Stimulated activated CD8-positive, alpha-beta memory T cell treated with anti-CD3 and anti-CD28 coated beads, Interleukin-12 subunit alpha, Interleukin-12 subunit beta, amount 100 ng/mL, for 4 hours (primary cell): ENCODE measurements at places on chromosomes 5 and 9.

DNA sequence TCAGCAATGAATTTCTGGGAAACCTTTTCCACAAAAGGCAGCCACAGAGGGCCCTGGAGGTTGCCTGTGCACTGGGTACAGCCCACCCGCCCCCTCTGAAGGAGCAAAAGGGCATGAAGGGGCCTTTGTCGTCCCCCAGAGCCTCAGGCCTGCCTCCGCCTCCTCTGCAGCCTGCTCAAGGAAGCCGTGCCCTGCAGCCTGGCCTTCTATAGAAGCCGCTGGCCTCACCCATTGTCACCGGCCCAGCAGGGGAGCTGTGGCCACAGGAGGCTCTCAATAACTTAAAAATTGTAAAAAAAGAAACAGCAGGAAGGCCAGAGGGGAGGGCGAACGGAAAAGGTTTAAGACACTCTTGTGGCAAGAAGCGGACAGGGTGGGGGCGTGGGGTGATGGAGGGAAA is 213.3 kb downstream of the IRX2 start:
- DNase-seq: no peak

DNA sequence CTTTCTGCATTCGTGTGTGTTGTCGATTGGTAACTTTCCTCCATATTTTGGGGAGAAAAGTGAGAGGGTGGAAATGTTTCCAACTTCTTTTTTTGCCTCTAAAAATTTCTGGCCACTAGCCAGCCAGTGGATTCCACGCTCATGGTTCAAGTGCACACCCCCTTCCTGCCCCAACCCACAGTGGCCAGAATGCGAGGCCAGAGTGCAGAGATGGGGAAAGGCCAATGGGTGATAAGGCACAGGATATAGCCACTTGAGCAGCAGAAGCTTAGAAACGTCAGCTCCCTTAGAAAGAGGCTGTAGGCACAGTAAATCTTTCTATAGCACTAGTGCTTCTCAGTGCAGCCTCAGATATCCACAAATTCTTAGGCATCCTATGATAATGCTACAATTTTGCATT is 75.8 kb upstream of the ADRB2 start:
- DNase-seq: no peak

- DNase-seq: no peak
Measured at GRCh38 chr5:54120473-54120872, 189.9 kb downstream of the ARL15 start.

DNA sequence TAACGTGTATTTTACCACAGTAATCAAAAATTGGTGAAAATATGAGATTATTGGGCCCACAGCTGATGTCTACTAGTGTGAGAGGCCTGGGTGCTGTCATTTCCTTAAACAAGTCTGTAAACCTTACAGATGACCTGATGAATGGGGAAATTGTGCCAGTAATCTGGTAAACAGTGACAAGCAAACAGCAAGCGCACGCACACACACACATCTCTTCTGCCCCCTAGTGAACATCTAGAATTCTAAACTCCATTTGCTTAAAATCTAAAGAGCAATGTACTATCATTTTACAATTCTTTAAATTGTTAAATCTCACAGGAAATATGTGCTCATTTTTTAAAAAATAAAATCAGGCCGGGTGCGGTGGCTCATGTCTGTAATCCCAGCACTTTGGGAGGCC is 7.5 kb upstream of the RAPGEF1 start:
- no peak for DNase-seq

DNA sequence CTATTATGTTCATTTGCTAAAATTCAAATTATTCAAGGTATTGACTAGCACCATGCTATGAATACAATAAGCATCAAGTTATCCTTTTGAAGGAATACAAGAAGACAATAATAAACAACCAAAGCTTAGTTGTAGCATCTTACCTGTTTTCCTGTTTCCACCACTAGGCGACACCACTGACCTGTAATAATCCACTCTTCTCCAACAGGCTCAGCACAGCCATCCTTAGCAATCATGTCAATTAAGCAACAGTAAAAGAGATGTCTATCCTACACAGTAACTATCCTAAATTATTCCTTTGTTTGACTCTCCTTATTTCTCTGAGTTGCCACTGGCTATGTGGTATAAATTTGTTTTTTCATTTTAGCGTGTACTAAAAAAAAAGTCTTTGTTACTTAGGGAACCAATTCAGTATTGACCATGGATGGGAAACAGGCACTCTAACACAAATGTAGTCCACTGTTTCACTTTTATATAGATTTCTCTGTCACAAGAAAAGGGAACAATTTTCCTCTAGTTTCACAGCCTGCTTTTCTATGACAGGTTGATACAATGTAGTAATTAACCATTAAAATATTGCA is 46.2 kb downstream of the PCA3 start:
- no peak for DNase-seq

DNA sequence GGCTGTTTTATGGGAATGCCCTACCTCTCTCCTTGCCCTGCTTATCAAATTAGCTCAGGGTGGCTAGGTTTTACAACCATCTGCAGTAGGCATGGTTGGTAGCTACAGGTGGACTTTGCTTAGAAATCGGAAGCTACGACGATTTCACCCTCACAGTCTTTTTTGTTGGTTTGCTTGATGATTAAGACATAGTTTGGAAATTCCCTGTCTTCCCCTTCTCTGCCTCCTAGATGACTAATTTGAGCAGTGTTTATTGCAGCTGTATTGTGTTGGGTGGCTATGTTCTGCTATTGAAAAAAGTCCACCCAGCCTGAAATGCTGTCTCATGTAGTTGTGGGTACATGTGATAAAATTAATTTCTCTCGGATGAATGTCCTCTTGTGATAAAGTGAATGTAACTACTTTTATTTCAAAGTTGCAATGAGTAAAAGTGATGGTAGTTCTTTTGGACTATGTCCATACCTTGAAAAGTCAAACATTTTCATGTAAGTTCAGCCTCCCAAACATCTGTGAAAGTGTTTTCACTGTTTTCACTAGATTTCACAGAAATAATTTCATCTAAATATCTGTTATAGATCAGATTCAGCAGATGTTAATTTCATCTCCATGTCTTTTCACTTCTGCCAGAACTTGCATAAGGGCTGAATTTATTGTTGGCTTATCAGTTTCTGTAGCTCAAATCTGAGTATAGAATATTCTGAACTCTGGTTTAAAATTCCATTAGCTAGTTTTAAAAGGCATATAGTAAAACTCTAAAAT is 37.3 kb upstream of the FYB1 start:
- DNase-seq: no peak

DNA sequence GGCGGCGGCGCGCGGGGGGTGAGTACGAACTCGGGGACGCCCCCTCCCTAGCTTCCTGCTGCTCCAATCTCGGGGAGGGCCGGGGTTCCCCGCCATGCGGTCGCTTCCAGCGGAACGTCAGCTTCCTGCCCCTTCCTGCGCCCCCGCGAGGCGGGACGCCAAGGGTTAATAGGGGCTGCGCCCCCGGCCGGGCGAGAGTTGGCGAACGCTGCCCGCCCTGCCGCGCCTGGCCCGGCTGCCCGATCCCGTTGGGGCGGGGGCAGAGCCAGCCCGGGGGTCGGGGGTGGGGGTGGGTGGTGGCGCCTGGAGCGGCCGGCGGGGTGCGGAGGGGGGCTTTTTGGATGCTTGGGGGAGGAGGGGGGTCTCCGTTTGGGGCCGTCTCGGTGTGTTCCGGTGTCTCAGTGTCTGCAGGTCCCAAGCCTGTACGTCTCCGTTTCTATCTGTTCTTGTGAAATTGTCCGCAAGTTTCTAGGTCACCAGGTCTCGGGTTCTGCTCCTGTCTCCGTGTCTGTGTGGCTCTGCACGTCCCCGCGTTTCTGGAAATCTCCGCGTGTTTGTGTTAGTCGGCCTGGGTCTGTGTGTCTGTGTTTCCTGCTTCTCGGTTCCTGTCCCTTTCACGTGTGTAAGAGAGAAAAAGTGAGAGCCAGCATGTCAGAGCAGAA is 789 bp downstream of the COL27A1 start:
- DNase-seq: no peak

- no peak for DNase-seq
Measured at GRCh38 chr9:25543806-25544205, 134.4 kb downstream of the TUSC1 start.

DNA sequence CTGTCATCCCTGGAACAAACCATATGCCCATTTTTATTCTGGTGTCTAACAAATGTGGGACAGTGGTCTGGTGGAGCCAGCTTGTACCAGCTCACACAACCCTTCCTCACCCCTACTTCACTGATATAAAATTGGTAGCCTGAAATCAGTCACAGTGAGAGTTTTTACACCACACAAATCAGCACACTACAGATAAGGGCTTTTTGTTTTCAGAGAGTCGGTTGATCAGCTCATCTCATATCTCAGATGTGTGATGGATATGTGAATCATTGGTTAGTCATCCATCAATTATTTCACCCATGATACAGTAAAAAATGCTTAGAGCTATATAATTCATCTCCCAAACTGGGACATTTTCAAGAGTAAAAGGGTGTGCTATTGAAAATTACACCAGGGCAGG is 529.2 kb downstream of the EBF1 start:
- no peak for DNase-seq
